Stimulated activated CD4-positive, alpha-beta T cell treated with anti-CD3 and anti-CD28 coated beads, TNF-alpha, amount 100 ng/mL, for 1 hour (primary cell): ENCODE measurements at places on chromosomes 2 and 18.

DNA sequence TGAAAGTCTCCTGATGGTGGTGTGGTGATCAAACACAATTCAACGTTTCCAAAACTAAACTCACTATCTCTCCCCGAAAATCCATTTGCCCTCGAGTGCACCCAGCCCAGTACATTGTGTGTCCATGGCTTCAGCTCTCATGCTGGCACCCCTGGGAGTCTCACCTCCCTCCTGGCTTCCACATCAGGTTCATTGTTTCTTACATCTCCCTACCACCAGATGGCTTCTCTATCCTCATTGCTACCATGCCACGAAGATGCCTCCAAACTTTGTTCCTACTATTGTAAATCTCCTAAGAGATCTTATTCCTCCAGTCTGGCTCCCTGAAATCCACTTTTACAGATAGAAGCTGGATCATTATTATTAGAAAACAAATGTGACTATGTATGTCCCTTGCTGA is 197.0 kb downstream of the MYT1L start:
- DNase-seq: no peak

DNA sequence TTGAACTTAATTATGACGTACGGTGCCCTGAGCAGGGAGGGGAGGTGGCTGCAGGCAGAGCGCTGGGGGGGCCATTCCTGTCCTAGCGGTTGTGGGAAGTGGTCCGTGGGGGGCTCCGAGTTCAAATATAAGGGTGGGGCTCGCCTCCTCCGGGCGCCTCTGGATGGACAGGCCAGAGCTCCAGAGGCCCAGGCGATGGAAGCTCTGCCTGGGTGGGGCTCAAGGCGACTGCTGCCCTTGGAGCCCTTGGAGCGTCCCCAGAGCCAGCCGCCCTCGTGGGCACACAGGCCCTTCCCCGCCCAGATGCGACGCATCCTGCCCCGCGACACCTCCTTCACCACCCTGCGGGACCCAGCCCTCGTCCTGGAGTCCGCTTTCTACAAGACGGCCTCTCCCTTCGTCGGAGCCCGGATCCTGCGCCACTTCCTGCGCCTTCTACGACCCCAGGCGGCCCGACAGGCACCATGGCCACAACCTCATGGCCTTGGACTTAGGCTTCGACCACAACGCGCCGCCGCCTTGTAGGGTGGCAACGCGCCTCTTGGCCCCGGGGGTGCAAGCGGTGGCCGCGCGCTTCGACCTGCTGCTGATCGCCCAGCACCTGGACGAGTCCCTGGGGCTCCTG is 10.5 kb downstream of the AQP12B start:
- no peak for DNase-seq

DNA sequence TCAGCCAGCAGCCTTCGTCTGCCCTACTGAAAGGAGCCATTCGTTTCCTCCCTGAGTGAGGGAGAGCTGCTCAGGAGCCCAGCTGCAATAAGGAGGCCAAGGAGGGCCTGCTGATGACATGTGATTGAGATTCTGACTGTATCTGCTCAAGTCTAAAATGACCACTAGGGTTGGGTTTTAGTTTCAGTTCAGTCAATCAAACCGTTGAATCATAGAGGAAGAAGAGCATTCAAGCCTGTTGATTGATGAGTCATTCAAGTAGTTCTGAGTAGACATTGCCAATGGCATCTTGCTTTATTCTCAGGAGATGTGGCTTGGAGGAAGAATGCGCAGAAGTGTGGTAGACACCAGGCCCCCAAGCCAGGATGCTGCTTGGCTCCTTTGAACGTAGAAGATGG is 19.9 kb upstream of the BCL2L11 start:
- no peak for DNase-seq

DNA sequence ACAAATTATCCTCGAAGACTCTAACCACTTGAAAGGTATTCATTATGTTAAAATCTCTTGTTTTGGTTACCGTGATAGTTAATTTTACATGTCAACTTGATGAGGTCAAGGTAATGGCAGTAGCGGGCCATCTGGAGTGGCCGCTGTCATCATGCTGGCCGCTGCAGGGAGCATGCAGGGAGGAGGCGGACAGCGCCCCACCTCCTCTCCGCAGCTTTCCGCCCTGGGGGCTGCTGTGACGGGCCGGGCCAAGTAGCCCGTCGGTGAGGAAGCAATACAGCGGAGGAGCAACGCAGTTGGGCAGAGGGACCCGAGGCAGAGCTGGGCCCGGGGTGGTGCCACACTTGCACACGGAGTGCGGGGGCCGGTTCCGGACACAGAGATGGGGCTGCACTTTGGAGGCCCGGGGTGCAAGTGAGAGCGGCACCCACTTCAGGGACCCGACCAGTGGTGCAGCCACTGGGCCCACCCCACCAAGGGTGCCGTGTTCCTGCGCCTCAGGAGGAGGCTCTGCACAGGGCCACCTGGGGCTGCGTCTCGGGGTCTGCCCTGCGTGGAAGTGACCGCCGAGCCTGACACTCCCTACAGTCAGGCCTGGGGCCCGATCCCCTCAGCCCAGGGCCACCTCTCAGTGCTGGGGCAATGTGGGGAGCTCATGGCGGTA is 452.4 kb downstream of the LRATD1 start:
- DNase-seq: no peak

GRCh38 chr18:37378336-37379010 is 187.1 kb downstream of the CELF4 start:
- no peak for DNase-seq

GRCh38 chr2:162002623-162003235 is 71.3 kb downstream of the DPP4 start:
- no peak for DNase-seq

DNA sequence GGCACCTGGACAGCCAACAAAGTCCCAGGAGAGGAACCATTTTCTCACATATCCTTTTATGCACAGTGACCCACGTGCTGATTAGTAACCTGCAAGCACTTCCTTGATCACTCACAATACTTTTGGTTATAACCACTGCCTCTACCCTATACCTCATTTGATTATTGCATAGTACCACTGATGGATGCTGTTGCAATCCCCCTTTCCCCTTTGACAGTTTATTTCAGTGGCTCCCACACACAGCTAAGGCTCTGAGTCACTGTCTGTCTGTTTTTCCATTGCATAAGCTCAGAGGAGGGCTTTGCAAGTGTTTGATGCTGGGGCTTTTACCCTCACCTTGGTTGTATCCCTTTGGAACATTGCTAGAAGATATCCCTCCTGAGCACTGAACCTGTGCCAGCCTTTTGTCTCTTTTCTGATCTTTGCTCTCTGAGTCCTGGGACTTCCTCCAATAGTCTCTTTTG is 101.7 kb upstream of the RBBP8 start:
- no peak for DNase-seq

GRCh38 chr2:128578406-128579390 is 260.0 kb upstream of the HS6ST1 start:
- no peak for DNase-seq

- DNase-seq: no peak
These were observed 133.4 kb downstream of the NRP2 start for GRCh38 chr2:205815673-205816072.

GRCh38 chr18:32772581-32773381 is at the start of gene KLHL14:
Gene KLHL14, minus strand, starts transcription at chr18:32773023. Its CDS starts 2,432 bp downstream, at chr18:32770591.
- DNase-seq: no peak

GRCh38 chr2:149422337-149422990 is 92.1 kb downstream of the LYPD6 start:
- DNase-seq: no peak

GRCh38 chr2:43210467-43211303 is 15.7 kb downstream of the ZFP36L2 start:
- DNase-seq: no peak
